Activated CD8-positive, alpha-beta memory T cell treated with anti-CD3 and anti-CD28 coated beads for 1 hour (primary cell): ENCODE measurements at places on chromosomes 3 and 15.

DNA sequence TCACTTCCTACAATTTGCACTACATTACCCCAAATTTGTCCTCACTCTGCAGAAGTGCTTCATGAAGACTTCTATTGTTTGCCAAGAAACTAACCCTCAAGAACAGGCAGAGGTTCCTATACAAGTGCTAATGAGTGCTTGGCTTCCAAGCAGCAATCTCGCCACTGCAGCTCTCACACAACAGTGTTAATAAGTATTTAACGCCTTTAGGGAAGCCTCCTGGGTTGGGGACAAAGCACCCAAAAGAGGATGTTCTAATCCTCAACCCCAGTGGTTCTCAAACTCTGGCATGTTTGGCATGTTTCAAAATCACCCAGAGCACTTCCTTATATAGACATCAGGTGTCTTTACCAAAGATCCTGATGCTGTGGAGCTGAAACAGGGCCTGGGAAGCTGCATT is 64.6 kb downstream of the ZIC4 start:
- DNase-seq, result no peak

DNA sequence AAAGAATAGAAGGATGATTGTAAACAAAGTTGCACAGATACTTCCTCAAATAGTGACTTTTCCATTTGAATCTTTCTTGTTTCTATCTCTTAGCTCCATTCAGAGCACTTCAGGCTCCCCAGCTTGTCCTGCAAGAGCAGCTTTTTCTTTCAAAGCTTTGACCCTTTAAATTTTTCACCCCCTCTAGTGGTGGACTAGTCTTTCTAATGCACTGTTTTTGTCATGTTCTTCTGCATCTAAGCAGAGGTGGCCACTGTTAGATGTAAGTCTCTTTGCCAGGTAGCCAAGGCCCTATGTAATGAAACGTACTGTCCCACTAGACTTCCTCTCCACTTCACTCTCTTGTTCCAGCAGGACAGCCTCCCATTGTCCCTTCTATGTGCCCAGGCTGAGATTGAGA is 74.0 kb upstream of the MANF start:
- no peak for DNase-seq

DNA sequence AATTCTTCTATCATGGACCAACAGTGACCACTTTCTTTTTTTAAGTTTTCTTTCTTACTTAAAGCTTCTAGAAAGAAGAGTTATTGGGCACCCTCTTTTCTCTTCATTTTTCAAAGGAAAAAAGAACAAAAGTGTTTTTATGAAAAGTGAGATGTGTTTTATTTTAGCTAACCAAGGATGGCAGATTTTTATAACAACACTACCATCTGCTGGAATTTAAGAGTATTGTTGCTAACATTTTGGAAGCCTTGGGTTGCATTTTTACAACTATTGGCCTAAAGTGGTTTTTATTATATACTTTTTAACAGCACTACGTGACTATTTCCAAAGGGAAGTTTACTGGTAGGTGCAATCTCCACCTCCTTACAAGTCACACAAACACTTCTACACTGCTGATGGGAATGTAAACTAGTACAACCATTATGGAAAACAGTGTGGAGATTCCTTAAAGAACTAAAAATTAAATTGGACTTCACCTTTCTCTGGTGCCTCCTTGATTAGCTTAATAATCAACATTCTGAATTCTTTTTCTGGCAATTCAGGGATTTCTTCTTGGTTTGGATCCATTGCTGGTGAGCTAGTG is 237.7 kb upstream of the AGTR1 start:
- DNase-seq, result no peak

DNA sequence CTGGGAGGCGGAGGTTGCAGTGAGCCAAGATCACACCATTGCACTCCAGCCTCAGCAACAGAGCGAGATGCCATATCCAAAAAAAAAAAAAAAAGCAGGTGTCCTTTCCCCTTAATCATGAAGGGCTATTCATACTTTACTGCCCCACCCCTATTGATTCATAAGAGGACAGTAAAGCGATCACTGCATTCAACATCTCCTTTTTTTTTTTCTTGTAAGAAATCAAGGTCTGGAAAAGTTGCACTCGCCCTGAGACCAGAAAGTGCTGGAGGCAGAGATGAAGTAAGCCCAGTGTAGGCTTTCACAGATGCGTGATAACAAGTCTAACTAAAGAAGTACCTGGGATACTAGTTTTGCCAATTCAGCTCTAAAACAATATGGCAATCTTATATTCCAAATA is 24.2 kb downstream of the B3GNT5 start:
- DNase-seq, result no peak

- no peak for DNase-seq
Measured at GRCh38 chr15:79978655-79979514, 7.9 kb upstream of the BCL2A1 start.

DNA sequence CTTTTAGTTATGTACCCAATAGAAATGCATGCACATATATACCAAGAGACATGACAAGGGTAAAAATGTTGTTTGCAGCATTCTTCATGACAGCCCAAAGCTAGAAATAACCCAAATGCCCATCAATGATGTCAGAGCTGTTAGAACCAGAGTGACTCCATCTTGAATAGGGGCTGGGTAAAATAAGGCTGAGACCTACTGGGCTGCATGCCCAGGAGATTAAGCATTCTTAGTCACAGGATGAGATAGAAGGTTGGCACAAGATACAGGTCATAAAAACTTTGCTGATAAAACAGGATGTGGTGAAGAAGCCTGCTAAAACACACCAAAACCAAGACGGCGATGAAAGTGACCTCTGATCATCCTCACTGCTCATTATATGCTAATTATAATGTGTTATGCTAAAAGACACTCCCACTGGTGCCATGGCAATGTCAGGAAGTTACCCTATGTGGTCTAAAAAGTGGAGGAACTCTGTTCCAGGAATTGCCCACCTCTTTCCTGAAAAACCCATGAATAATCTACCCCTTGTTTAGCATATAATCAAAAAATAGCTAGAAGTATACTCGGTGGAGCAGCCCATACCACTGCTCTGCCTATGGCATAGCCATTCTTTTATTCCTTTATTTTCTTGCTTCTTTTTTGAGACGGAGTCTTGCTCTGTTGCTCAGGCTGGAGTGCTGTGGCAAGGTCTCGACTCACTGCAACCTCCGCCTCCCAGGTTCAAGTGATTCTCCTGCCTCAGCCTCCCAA is 32.9 kb downstream of the ZBTB11 start:
- no peak for DNase-seq

GRCh38 chr3:67521053-67521646 is 133.3 kb downstream of the SUCLG2 start:
- no peak for DNase-seq

GRCh38 chr3:46844397-46844796 is 18.8 kb downstream of the MYL3 start:
- DNase-seq, result no peak

GRCh38 chr3:56005196-56005805 is 463.0 kb downstream of the ERC2 start:
- no peak for DNase-seq

- DNase-seq, result no peak
Measured at GRCh38 chr3:31880020-31880419, 101.0 kb downstream of the OSBPL10 start.

GRCh38 chr3:28667646-28668621 is 319.3 kb upstream of the AZI2 start:
- DNase-seq, result no peak

DNA sequence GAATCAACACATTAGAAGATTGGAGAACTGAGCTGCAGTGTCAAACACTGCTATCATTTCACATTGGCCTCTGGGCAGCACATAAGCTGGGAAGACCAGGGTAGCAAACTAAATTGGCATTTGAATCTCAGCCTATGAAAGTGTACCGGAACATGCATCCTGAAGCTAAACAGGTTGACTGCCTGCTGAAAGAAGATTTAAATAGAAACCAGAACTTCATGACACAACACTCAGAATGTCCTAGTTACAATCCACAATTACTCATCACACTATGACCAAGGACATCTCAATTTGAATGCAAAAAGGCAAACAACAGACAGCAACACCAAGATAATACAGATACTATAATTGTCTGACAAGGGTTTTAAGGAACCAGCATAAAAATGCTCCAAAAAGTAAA is 26.2 kb downstream of the TM2D3 start:
- DNase-seq, result no peak

- no peak for DNase-seq
Measured at GRCh38 chr15:45583731-45584639, 3.2 kb upstream of the BLOC1S6 start.

DNA sequence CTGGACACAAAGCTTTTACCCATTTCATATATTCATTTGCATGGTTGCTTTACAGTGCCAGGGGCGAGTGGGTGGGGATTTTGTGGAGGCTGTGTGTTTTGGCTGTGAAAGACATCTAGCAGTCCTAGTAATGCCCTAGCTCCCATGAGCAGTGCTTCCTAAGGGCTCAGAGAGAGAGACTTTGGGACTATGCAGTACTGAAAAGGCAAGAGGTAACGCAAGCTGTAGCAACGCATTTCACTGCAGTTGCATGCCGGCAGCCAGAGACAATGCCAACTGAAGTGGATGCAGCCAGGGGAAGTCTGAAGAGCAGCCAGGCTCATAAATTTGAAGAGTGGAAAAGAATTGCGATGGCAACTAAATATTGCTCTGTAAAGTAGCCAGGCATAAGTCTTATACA is 27.4 kb upstream of the ATP10A start:
- DNase-seq, result no peak

- DNase-seq, result no peak
Measured at GRCh38 chr3:183583331-183584245, 28.1 kb upstream of the KLHL6 start.

DNA sequence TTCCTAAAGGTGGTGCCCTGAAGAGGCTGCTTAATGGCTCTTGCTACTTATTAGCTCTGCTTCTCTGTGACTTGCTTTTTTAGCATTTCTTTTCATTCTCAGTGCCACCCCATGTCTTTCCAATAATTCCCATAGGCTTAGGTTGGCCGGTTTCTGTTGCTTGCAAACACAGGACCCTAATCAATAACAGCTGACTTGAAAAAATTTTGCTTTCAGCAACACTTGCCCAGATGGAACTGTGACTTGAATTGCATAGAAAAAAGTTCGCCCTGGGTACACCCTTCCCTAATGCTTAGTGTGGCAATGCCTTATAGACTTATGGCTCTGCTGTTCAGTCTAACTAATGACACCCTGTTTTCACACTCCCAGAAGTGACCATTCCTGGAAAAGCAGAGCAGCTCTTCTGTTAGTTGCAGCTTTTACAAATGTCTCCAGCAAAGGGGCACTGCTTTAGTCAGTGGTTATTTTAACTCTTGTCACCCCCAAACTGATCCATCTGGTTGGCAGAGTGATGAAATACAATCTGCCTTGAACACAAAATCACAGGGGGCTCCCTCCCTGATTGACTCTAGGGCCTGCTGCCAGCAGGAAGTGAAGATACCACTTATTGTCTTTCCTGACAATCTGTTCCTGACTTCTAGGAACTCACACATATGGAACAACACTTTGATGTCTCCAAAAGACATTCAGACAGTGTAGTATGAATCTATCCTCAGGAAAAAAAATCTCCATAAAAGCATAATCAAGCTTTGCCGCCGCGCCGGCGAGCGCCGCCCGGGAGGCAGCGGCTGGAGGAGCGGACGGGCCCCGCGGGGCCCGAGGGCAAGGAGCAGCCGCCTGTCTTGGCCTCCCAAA is 9.7 kb upstream of the SLMAP start:
- DNase-seq, result no peak

DNA sequence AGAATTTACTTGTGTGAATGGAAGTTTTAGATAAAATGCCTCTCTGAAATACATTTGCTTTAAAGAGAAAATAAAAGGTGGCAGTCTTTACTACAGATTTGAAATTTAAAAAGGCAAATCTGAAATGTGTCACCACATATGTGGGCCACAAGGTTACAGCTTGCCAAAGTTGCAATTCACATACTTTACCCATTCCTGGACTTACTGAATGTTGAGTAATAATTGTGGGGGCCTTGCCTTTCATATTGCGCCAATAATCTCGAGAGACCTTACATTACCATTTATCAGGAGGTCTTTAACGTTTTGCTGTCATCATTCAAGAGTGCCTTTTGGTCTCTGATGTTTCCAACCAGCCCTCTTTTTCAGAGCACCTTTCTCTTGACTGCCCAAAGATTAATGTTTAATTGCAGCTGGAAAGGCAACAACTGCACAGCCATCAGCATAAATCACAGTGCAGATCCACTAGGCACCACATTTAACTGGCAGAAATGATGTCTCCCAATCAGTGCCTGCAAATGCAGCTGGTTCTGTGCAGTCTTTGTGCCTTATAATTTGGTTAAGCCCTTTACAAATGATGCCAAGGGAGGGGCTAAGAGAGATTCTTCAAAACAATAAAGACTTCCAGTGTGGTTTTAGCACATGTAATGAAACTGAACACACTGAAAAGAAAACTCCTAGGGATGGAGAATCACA is 206.8 kb downstream of the MAGI1 start:
- DNase-seq, result no peak

DNA sequence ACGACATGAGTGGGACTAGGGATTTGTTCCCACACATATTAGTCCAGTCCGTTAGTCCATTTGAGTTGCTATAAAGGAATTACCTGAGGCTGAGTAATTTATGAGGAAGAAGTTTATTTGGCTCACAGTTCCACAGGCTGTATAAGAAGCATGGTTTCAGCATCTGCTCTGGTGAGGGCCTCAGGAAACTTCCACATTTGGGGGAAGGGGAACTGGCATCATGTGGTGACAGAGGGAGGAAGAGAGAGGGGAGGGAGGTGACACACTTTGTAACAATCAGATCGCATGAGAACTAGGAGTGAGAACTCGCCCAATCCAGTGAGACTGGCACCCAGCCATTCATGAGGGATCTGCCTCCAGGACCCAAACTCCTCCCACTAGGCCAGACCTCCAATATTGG is 769.9 kb upstream of the ROBO1 start:
- no peak for DNase-seq

DNA sequence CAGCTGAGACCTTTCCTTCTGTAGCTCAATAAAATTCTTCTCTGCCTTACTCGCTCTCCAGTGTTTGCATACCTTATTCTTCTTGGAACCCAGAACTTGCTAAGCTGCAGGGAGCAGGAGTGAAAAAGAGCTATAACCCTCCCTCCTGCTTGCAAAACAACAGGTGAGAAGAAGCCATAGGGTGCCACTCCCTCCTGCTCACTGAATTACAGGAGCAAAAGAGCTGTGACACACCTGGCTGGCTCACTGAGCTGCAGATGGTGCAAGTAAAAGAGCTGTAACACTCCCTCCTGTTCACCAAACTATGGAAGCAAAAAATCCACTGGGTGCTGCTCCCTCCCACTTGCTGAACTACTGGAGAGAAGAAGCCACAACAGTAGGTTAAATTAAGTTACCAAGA is 44.2 kb upstream of the C2CD4B start:
- no peak for DNase-seq

GRCh38 chr3:131075632-131076328 is 49.1 kb downstream of the NEK11 start:
- no peak for DNase-seq

- DNase-seq, result no peak
Measured at GRCh38 chr3:62558549-62559112, 185.3 kb upstream of the FEZF2 start.

DNA sequence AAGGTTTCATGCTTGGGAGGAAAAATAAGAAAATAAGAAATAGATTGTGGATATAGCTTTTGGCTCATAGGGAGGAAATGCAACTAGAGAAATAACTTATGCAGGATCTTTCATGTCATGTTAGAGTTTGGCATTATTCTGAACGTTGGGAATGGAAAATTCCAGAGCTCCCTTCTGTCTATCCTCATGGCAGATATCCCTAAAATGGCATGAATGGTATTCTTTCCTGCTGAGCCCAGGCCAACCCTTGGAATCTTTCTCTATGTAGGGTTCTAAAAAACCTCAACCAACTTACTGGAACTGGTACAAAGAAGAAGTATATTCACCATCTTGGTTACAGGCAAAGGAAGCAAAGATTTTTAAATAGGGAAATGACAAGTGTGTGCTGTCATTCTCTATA is 212.5 kb downstream of the CHST2 start:
- no peak for DNase-seq

GRCh38 chr3:26081806-26082205 is 291.9 kb downstream of the OXSM start:
- DNase-seq, result no peak
